RPMI7951 (cell line): ENCODE measurements at places on chromosomes 3 and 15. TPM values are rescaled to one million over a fixed set of nuclear protein-coding genes. Genes with fewer than 3 reads are reported as not detected.
A peak's percentile ranks its signal among the peaks of the same experiment; 100 is the strongest.

- DNase-seq = no peak
Observed at GRCh38 chr3:1907911-1908310, 190.8 kb upstream of the CNTN4 start.

DNA sequence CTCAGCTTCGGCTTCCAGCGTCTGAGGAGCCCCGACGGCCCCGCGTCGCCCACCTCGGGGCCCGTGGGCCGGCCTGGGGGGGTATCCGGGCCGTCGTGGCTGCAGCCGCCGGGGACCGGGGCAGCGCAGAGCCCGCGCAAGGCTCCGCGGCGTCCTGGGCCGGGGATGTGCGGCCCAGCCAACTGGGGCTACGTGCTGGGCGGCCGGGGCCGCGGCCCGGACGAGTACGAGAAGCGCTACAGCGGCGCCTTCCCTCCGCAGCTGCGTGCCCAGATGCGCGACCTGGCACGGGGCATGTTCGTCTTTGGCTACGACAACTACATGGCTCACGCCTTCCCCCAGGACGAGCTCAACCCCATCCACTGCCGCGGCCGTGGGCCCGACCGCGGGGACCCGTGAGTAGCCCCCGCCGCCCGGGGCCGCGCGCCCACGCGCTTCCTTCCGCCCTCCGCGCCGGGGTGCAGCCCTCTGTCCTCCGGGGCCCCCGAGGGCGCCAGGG lies 462 bp downstream of the EDEM1 start:
- peak; percentile 48 for DNase-seq

- DNase-seq = no peak
Observed at GRCh38 chr15:88401251-88401995, 65.8 kb downstream of the MRPL46 start.

GRCh38 chr3:17687566-17687965 lies 54.9 kb downstream of the TBC1D5 start:
- DNase-seq = no peak

DNA sequence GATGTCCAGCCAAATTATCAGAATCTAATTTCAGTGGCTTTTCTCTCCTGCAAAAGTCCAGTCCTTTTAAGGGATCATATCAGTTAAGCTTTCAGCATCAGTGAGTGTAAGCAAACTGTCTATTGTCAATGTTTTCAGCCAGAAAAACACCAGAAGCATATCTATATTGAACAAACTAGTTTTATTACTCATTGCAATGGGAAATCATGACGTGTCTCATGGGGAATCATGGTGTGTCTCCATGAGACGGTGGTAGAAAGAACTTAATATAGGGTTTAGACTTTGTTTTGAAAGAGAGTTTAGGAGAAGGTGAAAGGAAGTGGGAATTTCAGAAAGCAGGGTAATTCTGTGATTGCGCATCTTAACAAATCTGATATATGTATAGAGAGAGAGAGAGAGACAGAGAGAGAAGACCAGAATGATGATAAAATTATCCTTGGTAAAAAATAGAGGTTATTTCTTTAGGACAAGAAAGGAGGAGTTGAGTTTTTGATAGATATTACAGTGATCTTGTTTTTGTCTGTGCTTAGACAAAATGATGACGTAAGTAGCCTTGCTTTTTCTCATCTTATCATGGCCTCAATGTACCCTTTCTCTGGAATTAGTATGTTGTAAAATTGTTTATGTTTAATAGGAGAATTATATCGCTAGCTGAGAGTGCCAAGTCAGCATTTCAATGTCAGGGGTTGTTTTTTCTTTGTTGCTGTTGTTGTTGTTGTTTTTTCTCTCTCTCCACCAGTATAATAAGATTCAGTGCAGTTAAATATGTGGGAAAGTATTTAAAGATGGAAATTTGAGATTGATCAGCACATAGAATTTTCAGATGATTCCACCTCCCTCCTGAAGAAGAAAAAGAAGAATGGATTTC lies 129.9 kb upstream of the OSTN start:
- DNase-seq = no peak

DNA sequence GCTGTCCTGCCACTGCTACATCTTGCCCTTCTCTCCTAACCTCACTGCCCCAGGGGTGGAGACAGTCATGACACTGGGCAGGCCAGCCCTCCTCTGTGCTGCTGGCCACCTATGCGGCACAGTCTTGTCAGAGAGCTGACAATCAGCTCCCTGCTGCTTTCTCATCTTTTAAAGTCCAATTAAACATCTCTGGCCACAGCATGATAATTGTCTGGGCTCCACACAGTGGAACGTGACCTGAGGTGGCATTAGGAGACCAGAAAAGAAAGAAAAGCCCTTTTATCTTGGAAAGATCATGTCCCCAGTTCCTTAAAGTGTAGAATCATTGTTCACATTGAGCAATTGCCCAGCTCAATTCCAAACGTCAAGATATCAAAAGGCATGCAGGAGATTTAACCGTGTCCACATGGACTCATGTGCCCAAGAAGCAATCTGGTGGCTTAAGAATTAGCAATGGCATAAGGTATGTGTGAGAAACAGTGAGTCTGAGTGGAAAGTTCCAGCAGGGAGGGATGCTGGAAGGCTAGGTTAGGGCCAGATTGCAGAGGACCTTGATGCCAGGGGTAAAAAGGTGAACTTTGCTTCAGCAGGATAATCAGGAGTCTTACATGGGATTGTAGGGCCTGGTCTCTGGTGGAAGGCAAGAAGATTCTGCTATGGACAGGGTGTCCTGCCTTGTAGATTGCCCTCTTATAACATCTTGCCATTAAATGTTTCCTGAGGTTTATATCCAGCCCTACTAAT lies 15.3 kb upstream of the CACNA1D start:
- DNase-seq = no peak

GRCh38 chr3:150867434-150867833 lies 37.8 kb downstream of the MINDY4B start:
- DNase-seq = no peak

GRCh38 chr3:188007897-188008296 lies 146.1 kb upstream of the LPP start:
- DNase-seq = no peak

- no peak for DNase-seq
Observed at GRCh38 chr15:28167042-28167441, 67.9 kb upstream of the OCA2 start.

DNA sequence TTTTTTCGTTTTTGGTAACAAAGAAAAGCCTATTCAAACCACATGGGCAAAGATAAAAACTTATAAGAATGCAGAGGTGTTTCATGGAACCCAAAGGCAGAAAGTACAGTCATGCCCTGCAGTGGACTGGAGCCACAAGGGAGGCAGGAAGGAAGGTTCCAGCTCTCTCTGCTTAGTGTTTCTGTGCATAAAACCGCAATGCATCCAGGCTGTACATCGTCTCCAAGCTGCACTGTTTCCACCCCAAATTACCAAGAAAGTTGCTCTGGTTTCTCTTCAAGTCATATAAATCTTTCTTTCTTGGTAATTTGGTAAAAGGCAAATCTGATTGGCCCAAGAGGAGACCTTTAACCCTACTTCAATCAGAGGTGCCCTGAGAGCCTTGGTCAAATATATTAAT lies 15.8 kb downstream of the TRAT1 start:
- no peak for DNase-seq

DNA sequence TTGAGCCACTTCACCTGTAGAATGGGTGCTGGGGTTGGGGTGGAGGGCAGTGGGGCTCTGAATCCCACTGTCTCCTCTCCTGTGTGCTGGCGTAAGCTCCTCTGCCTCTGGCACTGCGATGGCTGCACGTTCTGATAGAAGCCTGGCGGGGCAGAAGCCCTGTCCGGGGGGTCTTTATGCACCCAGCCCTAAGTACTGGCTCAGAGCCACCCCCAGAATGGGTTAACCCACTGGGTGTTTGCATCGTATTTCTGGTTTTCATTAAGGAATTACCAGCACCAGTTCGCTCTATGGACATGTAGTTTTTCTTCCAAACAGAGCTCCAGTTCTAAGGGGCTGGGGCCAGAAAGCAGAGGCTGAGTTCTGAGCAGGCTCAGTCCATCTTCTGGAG lies 37.7 kb upstream of the CDCP1 start:
- DNase-seq = no peak

GRCh38 chr3:46095307-46095706 lies 68.0 kb upstream of the XCR1 start:
- DNase-seq = no peak

GRCh38 chr3:17605032-17605431 lies 137.4 kb downstream of the TBC1D5 start:
- DNase-seq = peak; percentile 87

GRCh38 chr3:45659661-45660566 lies 29.3 kb upstream of the SACM1L start:
- DNase-seq = peak; percentile 67

GRCh38 chr3:129672412-129672811 lies 65.9 kb upstream of the PLXND1 start:
- DNase-seq = no peak

DNA sequence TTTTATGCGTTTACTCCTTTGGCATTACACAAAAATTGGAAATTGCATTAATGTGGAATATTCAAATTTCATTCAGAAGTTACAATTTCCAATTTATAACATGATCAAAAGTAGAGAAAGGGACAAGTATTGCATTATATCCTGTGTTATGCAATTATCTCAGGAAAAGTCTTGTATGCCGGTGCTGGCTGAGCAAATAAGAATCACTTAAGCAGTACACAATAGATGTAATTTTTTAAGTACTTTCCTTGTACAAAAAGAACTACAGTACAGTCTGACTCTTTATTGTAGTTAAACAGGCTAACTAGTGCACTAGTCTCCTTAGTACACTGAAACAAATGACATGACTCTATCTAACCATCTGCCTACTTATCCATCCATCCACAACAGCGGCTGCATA lies 493.2 kb upstream of the KCNMB2 start:
- DNase-seq = no peak

DNA sequence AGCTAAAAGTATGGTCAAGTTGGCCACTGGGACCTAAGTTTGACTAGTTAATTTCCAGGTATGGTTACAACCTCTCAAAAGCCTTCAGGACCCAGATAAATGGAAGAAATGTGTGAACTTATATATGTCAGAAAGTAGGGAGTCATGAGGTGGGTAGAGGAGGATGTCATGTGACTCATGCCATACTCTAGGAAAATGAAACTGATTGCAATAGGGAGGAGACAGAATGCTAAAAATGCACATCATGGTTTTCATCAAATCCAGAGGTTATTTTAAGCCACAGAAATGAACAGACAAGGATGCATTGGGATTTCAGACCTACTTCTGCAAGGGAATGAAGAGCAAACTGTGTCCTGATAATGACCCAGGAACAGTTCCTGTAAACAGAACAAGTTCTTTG lies 310.0 kb downstream of the EDEM1 start:
- no peak for DNase-seq

DNA sequence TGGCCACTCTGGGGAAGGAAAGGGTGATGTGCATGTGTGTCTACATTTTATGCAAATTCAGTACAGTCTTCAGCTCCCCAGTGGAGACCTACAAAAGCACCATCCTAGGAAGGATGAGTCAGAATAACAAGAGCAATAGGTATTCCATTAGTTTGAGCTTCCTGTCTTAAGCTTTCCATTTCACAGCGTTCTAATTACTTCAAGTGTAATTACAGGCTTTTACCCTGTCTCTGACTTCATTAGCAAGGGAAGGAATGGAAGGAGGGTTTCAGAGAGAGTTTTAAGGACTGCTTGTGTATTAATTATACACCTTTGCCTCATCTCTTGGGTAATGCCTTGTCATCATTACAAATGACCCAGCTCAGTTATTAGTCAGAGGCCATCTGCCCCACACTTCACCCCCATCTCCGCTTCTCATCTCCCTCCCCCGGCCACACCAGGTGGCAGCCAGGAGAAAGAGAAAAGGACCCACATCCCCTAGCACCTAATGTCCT lies 202.8 kb upstream of the MRPL3 start:
- DNase-seq = no peak

DNA sequence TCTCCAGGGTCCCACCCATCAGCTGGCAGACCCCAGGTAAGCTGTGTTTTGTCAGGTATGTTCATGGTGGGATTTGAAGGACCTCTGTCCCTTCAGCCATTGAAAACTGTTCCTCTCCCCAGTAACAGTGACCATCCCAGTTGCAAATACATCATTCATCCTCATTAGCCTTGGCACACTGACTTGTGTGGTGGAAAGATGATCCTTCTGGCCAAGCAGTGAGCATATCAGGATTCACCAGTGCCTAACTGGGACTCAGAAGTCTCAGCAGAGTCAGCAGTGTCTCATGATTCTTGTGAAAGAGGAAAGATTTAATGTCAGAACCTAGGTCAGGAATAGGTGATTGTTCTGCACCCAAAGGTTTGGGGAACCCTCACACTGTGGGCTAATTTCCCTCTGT lies 90.2 kb downstream of the DNAJB8 start:
- no peak for DNase-seq

GRCh38 chr3:167731393-167731792 lies 3.3 kb downstream of the PDCD10 start:
- DNase-seq = no peak

- DNase-seq = no peak
Observed at GRCh38 chr3:194097141-194097882, 38.6 kb upstream of the HES1 start.

DNA sequence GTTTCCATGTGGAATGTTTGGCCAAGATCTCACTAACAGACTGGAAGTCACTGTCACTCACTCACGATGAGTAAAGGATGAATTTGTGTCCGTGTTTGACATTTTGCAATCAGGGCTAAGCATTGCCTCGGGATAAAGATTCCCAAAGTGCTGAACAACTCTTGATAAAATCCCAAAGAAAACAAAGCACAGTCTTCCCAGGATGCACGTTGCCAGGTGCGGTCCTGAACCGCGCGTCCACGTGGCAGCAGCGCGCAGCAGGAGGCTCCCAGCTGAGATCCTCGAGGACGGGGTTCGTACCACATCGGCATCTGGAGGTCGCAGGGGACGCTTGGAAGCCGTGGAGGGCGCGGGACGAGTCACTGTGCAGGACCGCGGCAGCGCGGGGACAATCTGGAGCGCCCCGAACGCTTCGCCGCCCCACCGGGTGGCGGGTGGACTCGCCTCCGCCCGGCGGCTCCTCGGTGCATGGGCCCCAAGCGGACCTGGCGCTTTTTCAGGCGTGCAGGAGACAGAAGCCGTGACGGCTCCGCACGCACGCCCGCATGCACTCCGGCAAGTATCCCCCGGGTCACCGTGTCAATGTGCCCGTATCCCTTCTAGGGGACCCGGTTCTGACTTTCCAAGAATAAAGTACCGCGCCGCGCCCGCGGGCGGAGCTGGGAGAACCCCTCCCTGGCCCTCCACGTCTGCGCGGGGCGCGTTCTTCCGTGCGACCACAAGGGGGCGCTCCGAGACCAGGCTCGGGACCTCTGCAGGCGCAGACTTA lies 17.7 kb downstream of the CPN2 start:
- DNase-seq = peak; percentile 89

- DNase-seq = no peak
Observed at GRCh38 chr15:82993144-82993543, 7.1 kb downstream of the RAMAC start.

LIPC gene
- not detected in 2 replicates for total RNA-seq

MOBP gene
- total RNA-seq = not detected in 2 replicates

KLHL40 gene
- not detected in 2 replicates for total RNA-seq

PEX11A gene
- total RNA-seq = 12.6 and 15.9 TPM in 2 replicates

CLSTN2 gene
- total RNA-seq = 0.59 and 0.84 TPM in 2 replicates

SAMMSON gene
- total RNA-seq = 0.48 and 0.78 TPM in 2 replicates

UTS2B gene
- total RNA-seq = 0.59 TPM in 1 of 2 replicates, not detected in the other

MYZAP gene
- total RNA-seq = 0.24 and 0.29 TPM in 2 replicates

COL8A1 gene
- total RNA-seq = 22.5 and 25.1 TPM in 2 replicates

TGM4 gene
- under 0.01 TPM in 1 of 2 replicates, not detected in the other for total RNA-seq

RPL14 gene
- 458 and 469 TPM in 2 replicates for total RNA-seq
